ENCODE measurements at places on chromosomes 6 and 20.
A peak's percentile ranks its signal among the peaks of the same experiment; 100 is the strongest.

DNA sequence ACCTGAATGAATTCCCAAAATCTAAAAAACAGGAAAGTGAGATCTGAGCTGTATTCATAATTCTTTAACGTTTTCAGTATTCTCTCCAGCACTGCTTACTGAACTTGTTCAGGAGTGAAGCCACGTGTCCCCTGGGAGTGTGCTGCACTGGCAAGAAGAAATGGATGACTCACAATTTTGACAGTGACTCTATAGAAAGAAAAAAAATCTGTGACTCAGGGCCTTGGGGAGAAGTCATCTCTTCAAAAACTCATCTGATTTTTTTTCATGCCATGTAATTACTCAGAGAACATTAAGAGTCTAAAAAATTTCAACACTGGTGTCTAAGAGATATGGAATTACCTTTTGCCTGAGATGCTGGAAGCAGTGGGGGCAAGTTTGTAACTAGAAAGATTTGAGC lies 39.7 kb downstream of the ANKEF1 start:
- peak; percentile 63 for DNase-seq

GRCh38 chr20:3239867-3240775 lies 1.1 kb upstream of the SLC4A11 start:
- no peak for DNase-seq

- DNase-seq, result no peak
Measured at GRCh38 chr20:9415426-9415825, 99.0 kb upstream of the LAMP5 start.

- no peak for DNase-seq
Measured at GRCh38 chr6:127854009-127854408, 46.8 kb downstream of the THEMIS start.
